Esophagus squamous epithelium (tissue), 5 donors: ENCODE measurements at places on chromosomes 2 and 18.

DNA sequence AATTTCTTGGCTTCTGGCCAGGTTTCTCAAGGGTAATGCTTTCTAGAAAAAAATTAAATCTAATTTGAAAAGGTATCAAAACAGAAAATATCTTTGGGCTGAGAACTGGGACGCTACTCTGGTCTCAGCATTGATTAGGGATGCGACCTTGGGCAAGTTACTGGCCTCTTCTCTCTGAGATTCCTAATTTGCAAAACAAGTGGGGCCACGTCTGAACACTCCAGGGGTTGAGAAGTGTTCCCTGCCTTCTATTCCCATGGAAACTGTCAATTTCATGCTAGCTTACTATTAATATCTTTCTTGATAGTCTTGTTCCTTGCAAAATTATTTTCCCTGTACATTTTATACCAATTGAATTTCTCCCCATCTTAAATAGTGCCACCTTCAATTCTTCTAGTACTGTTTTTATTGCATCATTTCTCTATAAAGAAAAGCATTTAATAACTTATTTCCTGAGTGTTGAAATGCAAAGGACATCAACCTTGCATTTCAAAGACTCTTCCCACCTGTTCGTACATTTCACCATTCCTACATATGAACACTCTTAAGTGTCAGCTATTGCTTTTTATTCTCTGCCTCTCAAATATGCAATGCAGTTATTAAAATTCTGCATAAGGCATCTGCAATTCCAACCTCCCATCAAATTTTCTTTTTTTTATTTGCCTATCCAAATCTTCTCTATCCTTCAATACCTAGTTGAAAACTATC, 118.3 kb upstream of the DSEL start:
- H3K4me1 ChIP-seq = no peaks in the 10 kb centered on the region
- no peaks in the 10 kb centered on the region for H3K27me3 ChIP-seq
- H3K27ac ChIP-seq = no peak overlapping the region
- H3K4me3 ChIP-seq = no peak overlapping the region
- no peak for DNase-seq

- H3K27ac ChIP-seq = no peak overlapping the region
- no peak overlapping the region for H3K4me3 ChIP-seq
- H3K4me1 ChIP-seq = no peaks in the 10 kb centered on the region
These were observed 2.3 kb downstream of the FOXI3 start for GRCh38 chr2:88450186-88450585.

DNA sequence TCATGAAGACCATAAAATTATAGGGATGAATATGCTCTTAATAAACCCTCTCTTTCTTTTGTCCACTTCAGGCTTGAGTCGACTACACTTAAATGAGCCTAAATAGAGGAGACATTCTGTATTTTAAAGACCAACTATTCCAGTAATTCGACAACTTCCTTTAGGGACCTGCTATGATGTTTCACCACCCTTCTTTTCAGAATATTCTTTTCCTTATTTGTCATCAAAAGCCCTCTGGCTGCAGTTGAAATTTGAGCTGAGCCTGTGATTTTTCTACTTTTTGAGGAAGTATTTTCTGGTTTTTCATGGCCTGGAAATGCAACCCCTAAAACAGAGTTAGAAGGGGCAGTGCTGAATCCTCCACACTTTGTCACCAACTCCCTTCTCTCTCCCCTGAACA, 287.0 kb downstream of the EPHA4 start:
- no peaks in the 10 kb centered on the region for H3K27me3 ChIP-seq
- H3K27ac ChIP-seq = no peak overlapping the region
- H3K4me3 ChIP-seq = no peak overlapping the region
- H3K4me1 ChIP-seq = no peaks in the 10 kb centered on the region
- no peaks in the 10 kb centered on the region for H3K36me3 ChIP-seq

DNA sequence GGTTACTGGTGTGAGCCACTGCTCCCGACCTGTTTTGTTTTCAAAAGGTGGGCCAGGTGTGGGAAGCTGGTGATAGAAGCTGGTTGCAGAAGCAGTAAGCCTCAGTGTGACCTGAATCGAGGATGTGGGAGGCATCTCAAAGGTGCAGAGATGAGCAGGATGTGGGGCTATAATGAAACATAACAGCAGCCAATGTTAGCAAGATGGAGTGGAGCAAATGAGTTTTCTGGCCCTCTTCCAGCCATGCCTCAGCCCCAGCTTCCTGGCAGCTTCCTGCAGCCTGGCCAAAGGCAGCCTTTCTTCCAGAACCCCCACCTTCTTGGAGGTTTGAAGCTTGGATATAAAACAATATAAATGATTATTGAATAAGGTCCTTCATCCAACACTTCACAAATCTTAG, 184.8 kb downstream of the NCK2 start:
- H3K4me3 ChIP-seq = no peak overlapping the region
- no peaks in the 10 kb centered on the region for H3K27me3 ChIP-seq
- no peak overlapping the region for H3K27ac ChIP-seq
- no peak for DNase-seq

GRCh38 chr2:156151351-156151750, 181.2 kb downstream of the NR4A2 start:
- H3K27me3 ChIP-seq = no peaks in the 10 kb centered on the region
- no peak overlapping the region for H3K4me3 ChIP-seq
- no peak overlapping the region for H3K27ac ChIP-seq
- no peaks in the 10 kb centered on the region for H3K36me3 ChIP-seq
- DNase-seq = no peak

- H3K27ac ChIP-seq = no peak overlapping the region
- no peaks in the 10 kb centered on the region for H3K27me3 ChIP-seq
- H3K4me1 ChIP-seq = no peaks in the 10 kb centered on the region
- no peak overlapping the region for H3K4me3 ChIP-seq
These were observed 142.0 kb upstream of the GAREM1 start for GRCh38 chr18:32612651-32613050.

GRCh38 chr2:131143803-131144202, 38.7 kb downstream of the PLEKHB2 start:
- H3K4me3 ChIP-seq = no peak overlapping the region
- H3K27ac ChIP-seq = no peak overlapping the region
- peaks cover 21% of the 10 kb centered on the region for H3K36me3 ChIP-seq
- DNase-seq = no peak
- H3K4me1 ChIP-seq = no peaks in the 10 kb centered on the region

DNA sequence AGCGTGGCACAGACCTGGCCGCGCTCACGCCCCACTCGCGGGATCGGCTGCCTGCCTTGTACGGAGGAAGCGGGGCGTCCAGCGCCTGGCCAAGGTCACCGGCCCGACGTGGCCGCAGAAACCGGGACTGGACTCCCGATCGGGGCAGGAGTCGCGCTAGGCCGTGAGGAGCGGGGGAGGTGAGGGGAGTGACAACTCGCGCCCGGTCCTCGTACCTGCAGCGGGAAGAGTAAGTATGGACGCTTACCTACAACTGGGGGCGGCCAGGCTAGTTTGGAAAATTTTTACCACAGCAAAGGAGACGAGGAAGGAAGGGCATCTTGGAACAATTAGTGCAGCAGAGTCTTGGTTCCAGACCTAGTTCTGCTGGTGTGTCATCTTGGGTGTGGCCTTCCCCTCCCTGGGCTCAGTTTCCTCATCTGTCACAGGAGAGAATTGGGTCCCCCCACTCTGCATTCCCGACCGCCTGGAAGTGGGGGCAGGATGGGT, 693 bp downstream of the UBE2F start:
- no peaks in the 10 kb centered on the region for H3K36me3 ChIP-seq
- peak overlapping the region; percentile 74 for H3K4me3 ChIP-seq
- peaks cover 24% of the 10 kb centered on the region for H3K4me1 ChIP-seq
- no peaks in the 10 kb centered on the region for H3K27me3 ChIP-seq

GRCh38 chr2:188403676-188404075, 112.0 kb downstream of the GULP1 start:
- DNase-seq = no peak
- H3K36me3 ChIP-seq = no peaks in the 10 kb centered on the region
- no peak overlapping the region for H3K27ac ChIP-seq
- H3K4me3 ChIP-seq = no peak overlapping the region
- H3K27me3 ChIP-seq = no peaks in the 10 kb centered on the region
- H3K4me1 ChIP-seq = no peaks in the 10 kb centered on the region

GRCh38 chr2:200255549-200255948, 50.9 kb upstream of the SPATS2L start:
- no peaks in the 10 kb centered on the region for H3K36me3 ChIP-seq
- H3K4me3 ChIP-seq = no peak overlapping the region
- no peak for DNase-seq
- no peak overlapping the region for H3K27ac ChIP-seq
- H3K27me3 ChIP-seq = no peaks in the 10 kb centered on the region

DNA sequence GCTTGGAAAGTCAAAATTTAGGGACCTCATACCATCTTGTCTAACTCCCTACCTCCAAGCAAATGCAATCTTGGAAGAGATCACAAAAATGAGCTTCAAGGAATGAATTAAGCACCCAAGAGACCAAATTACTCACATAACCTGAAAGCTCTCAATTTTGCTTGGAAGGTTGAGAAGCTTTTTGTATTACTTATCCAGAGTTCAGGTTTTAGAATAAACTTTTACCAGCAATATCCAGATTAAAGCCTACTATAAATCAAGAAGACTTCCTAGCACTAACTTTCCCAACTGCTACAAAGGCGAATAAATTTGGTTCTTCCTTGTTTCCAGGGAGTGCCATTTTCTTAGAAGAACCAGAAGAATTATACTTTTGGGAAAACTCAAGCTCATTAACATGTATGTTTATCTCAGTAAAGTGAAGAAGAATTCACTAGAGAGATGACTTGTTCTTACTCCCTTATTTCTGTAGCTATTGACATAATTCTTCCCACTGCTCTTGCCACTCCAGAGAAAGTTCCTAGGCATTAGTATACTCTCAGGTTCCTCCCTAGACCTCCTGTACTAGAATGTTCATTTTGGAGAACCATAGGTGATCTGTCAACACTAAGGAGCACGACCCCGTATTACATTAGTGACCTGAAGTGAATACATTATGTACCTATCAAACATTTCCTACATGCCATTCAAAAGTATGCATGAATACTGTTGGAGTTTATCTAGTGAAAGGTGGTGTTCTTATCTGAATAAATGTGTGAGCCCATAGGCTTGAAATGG, 18.0 kb upstream of the STPG4 start:
- peaks cover 26% of the 10 kb centered on the region for H3K36me3 ChIP-seq
- H3K27ac ChIP-seq = peak overlapping the region; percentile 100
- peak overlapping the region; percentile 98 for H3K4me3 ChIP-seq
- H3K27me3 ChIP-seq = no peaks in the 10 kb centered on the region
- H3K4me1 ChIP-seq = peaks cover 19% of the 10 kb centered on the region

GRCh38 chr18:68714366-68714711, 569 bp downstream of the TMX3 start:
- DNase-seq = no peak
- peak overlapping the region; percentile 86 for H3K27ac ChIP-seq
- H3K27me3 ChIP-seq = no peaks in the 10 kb centered on the region
- no peaks in the 10 kb centered on the region for H3K4me1 ChIP-seq
- peaks cover 3% of the 10 kb centered on the region for H3K36me3 ChIP-seq
- H3K4me3 ChIP-seq = peak overlapping the region; percentile 94

GRCh38 chr2:236164201-236164924, 3.8 kb downstream of the GBX2 start:
- H3K27me3 ChIP-seq = peaks cover 100% of the 10 kb centered on the region
- H3K36me3 ChIP-seq = no peaks in the 10 kb centered on the region
- H3K4me3 ChIP-seq = peak overlapping the region; percentile 61
- no peak for DNase-seq
- H3K27ac ChIP-seq = no peak overlapping the region

GRCh38 chr2:66526180-66526579, 91.3 kb downstream of the MEIS1 start:
- peaks cover 5% of the 10 kb centered on the region for H3K4me1 ChIP-seq
- H3K4me3 ChIP-seq = no peak overlapping the region
- no peak overlapping the region for H3K27ac ChIP-seq
- H3K36me3 ChIP-seq = no peaks in the 10 kb centered on the region
- no peak for DNase-seq

- no peaks in the 10 kb centered on the region for H3K27me3 ChIP-seq
- no peaks in the 10 kb centered on the region for H3K36me3 ChIP-seq
- H3K27ac ChIP-seq = no peak overlapping the region
- DNase-seq = no peak
- no peaks in the 10 kb centered on the region for H3K4me1 ChIP-seq
These were observed 25.8 kb downstream of the CAPN13 start for GRCh38 chr2:30781451-30781850.

DNA sequence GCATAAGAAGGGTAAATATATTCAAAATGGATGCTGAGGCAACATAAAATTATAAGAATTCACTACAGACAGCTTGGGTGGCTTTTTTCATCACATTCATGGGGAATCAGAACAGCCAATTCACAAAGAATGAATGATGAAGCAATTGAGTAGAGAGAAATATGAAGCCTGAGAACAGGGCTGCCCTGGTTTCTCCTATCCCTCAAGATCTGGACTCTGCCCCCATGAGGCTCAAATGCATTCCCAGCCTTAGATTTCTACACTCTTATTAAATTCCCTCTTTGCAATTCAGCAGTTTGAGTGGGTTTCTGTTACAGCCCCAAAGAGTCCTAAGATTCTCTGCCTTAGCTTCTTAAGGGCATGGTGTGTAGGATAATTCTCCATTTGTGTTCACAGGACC, 172.5 kb downstream of the MAIP1 start:
- H3K27ac ChIP-seq = no peak overlapping the region
- no peaks in the 10 kb centered on the region for H3K36me3 ChIP-seq
- H3K27me3 ChIP-seq = no peaks in the 10 kb centered on the region
- H3K4me1 ChIP-seq = no peaks in the 10 kb centered on the region

DNA sequence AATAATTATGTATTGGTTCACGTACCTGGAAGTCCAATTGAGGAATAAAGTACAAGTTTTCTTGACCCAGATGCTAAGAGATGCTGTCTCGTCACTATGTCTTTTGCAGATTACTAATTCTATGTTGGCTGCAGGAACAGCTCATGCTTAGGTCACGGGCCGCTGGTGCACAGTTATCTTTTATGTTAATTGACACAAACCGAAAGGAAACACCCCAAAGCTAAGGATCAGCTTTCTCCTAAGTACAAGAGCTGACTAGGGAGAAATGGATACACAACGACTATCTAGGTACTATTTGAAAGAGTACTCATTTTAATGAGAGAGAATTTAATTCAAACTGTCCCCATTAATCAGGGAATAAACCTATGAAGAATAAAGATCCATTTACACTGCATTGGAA, 217.7 kb upstream of the SLC35G4 start:
- H3K36me3 ChIP-seq = no peaks in the 10 kb centered on the region
- no peaks in the 10 kb centered on the region for H3K27me3 ChIP-seq

DNA sequence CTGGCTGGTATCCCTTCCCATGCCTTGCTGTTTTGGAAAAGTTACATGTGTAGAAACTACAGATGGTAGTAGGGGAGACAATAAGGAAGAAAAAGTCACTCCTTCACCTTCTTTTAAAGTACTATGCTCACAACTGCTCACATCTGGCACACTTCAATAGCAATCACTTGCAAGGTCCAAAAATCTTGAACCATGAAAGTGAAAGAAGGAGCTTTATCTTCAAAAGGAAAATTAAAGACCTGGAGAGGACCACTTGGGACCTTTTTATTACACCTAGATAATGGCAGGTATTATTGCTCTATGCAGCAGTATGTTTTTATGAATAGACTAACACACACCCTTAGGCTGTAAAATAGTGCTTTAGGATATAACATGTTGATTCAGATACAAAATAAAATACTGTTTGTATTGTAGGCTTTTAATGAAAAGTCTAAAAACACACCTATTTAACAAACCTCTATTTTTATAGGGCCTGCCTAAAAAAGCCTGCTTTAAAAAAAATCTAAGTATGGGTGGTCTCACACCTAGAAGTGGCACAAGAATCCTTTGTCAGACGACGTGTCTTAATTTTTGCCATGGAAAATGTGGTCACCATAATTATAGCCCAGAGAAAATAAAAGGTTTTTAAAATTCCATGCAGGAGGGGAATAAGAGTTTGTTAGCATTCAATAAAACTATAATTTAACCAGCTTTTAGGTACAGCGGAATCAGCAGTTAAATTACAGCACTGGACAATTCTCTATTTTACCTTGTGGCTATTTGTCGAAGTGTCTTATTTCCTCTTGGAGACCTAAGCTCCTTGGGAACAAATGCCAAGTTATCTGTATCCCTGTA, 124.0 kb downstream of the BCL2 start:
- no peaks in the 10 kb centered on the region for H3K36me3 ChIP-seq
- no peak for DNase-seq
- peaks cover 18% of the 10 kb centered on the region for H3K4me1 ChIP-seq
- no peak overlapping the region for H3K27ac ChIP-seq
- H3K27me3 ChIP-seq = no peaks in the 10 kb centered on the region
